ENCODE measurements at places on chromosomes 3 and 15. TPM values are rescaled to one million over a fixed set of nuclear protein-coding genes. Genes with fewer than 3 reads are reported as not detected.

BRPF1 gene
- total RNA-seq, result 30.4 TPM

LRRK1 gene
- 55.2 TPM for total RNA-seq

CHAC1 gene
- total RNA-seq, result not detected

PPP1R14D gene
- 42.9 TPM for total RNA-seq

TGM4 gene
- not detected for total RNA-seq

FHIT gene
- 17.0 TPM for total RNA-seq

GABRG3 gene
- not detected for total RNA-seq

CRELD1 gene
- total RNA-seq, result 21.9 TPM

LRRIQ4 gene
- not detected for total RNA-seq

WDR93 gene
- 1.0 TPM for total RNA-seq

MORC1 gene
- not detected for total RNA-seq

ACAN gene
- not detected for total RNA-seq

GOLGA8J gene
- not detected for total RNA-seq

WNT7A gene
- not detected for total RNA-seq

CHDH gene
- total RNA-seq, result 57.8 TPM

GRCh38 chr15:78950343-78950742 lies 5.5 kb upstream of the CTSH start:
- H3K36me3 ChIP-seq, result no peaks in the 10 kb centered on the region
- DNase-seq, result no peak
- no peak overlapping the region for H3K4me3 ChIP-seq
- H3K27me3 ChIP-seq, result no peaks in the 10 kb centered on the region
- no peak overlapping the region for H3K27ac ChIP-seq

- H3K36me3 ChIP-seq, result no peaks in the 10 kb centered on the region
- no peaks in the 10 kb centered on the region for H3K27me3 ChIP-seq
- H3K27ac ChIP-seq, result no peak overlapping the region
- DNase-seq, result no peak
- no peaks in the 10 kb centered on the region for H3K4me1 ChIP-seq
- H3K4me3 ChIP-seq, result no peak overlapping the region
Measured at GRCh38 chr3:25655659-25656058, 9.0 kb downstream of the TOP2B start.

DNA sequence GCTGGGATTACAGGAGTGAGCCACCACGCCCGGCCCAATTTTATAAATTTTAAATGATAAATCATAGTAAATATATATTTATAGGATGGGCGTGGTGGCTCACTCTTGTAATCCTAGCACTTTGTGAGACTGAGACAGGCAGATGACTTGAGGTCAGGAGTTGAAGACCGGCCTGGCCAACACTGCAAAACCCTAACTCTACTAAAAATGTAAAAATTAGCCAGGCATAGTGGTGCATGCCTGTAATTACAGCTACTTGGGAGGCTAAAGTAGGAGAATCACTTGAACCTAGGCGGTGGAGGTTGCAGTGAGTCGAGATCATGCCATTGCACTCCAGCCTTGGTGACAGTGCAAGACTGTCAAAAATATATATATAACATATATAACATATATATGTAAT lies 26.4 kb downstream of the MFN1 start:
- H3K36me3 ChIP-seq, result no peaks in the 10 kb centered on the region
- no peak for DNase-seq
- no peak overlapping the region for H3K27ac ChIP-seq
- H3K4me1 ChIP-seq, result no peaks in the 10 kb centered on the region
- no peak overlapping the region for H3K4me3 ChIP-seq
- H3K27me3 ChIP-seq, result no peaks in the 10 kb centered on the region

DNA sequence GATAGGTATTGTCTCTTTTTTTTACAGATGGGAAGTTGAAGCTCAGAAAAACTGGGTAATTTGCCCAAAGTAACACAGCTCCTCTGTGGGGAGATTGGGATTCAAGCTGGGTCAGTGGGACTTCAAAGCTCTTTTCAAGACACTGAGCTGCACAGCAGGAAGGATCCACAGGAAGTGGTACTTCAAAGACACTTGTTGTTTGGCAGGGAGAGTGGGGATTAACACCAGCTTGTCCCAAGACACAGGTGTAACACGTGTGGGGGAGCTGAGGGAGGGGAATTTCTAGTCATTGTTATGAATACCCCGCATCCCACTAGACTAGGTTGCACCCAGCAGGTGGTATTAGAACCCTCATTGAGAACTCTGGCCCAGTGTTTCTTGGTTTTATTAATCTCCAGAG lies 116.0 kb downstream of the FOXB1 start:
- no peaks in the 10 kb centered on the region for H3K4me1 ChIP-seq
- H3K27ac ChIP-seq, result no peak overlapping the region
- no peak overlapping the region for H3K4me3 ChIP-seq
- H3K27me3 ChIP-seq, result no peaks in the 10 kb centered on the region

- H3K27me3 ChIP-seq, result no peaks in the 10 kb centered on the region
- H3K27ac ChIP-seq, result no peak overlapping the region
- DNase-seq, result no peak
- no peaks in the 10 kb centered on the region for H3K36me3 ChIP-seq
- H3K4me1 ChIP-seq, result no peaks in the 10 kb centered on the region
Measured at GRCh38 chr3:184322731-184323487, 8.5 kb downstream of the EIF4G1 start.

- H3K36me3 ChIP-seq, result no peaks in the 10 kb centered on the region
- peak; percentile 47 for DNase-seq
- peak overlapping the region; percentile 68 for H3K27ac ChIP-seq
- H3K27me3 ChIP-seq, result no peaks in the 10 kb centered on the region
- no peaks in the 10 kb centered on the region for H3K4me1 ChIP-seq
Measured at GRCh38 chr3:13452490-13453335, 27.4 kb upstream of the HDAC11 start.

DNA sequence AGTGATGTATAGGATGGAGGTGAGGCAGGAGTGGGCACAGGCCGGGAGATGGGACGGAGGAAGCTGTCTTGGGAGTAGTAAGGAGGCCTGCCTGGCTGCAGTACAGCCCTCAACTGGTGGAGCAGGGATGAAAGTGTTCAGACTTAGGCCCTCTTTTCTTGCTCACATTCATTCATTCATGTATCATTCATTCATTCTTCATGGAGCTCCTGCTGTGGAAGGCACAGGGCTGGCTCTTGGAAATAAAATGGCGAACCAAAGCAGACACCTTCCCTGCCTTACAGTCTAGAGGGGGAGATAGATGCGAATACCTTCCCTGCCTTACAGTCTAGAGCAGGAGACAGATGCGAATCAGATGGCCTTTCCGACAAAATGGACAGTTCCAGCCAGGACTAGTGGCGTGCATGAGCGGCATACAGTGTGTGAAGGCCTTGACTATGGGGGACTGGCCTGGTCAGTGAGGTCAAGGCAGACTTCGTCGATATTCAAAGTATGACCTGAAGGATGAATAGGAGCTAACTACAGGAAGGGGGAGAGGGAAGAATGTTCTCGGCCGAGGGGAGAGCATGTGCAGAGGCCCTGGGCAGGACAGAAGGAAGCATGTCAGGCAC lies 143.2 kb upstream of the TLE3 start:
- no peaks in the 10 kb centered on the region for H3K36me3 ChIP-seq
- H3K27me3 ChIP-seq, result no peaks in the 10 kb centered on the region
- no peak for DNase-seq
- H3K27ac ChIP-seq, result no peak overlapping the region
- no peaks in the 10 kb centered on the region for H3K4me1 ChIP-seq
- no peak overlapping the region for H3K4me3 ChIP-seq

DNA sequence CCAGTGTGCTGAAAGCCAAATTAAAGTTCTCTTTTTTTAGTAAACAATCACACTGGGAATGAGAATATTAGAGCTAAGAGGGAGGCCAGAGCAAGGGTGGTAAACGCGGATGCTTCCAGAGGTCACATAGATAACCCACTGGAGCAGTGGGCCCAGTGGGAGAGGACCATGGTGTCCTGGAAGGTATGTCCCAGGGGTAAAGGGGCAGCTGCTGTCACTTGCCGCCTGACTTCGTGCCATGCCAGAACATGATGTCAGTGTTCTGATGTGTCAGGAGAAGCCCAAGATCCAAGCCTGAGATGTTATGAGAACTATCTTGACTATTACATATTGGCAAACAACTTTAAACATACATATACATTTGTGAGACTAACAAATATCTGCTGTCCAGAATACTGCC lies 211.9 kb upstream of the IL12A start:
- H3K4me1 ChIP-seq, result peaks cover 4% of the 10 kb centered on the region
- H3K4me3 ChIP-seq, result no peak overlapping the region
- no peaks in the 10 kb centered on the region for H3K27me3 ChIP-seq
- no peak overlapping the region for H3K27ac ChIP-seq
- H3K36me3 ChIP-seq, result no peaks in the 10 kb centered on the region

GRCh38 chr15:46786590-46787285 lies 930.6 kb upstream of the SEMA6D start:
- no peaks in the 10 kb centered on the region for H3K36me3 ChIP-seq
- no peak overlapping the region for H3K27ac ChIP-seq
- no peaks in the 10 kb centered on the region for H3K4me1 ChIP-seq

GRCh38 chr15:85649372-85649771 lies 145.4 kb downstream of the KLHL25 start:
- H3K4me1 ChIP-seq, result no peaks in the 10 kb centered on the region
- H3K27ac ChIP-seq, result peak overlapping the region; percentile 14
- no peaks in the 10 kb centered on the region for H3K36me3 ChIP-seq
- no peak for DNase-seq
- no peak overlapping the region for H3K4me3 ChIP-seq

GRCh38 chr15:39618063-39618823 lies 37.4 kb downstream of the THBS1 start:
- no peaks in the 10 kb centered on the region for H3K27me3 ChIP-seq
- DNase-seq, result no peak
- no peaks in the 10 kb centered on the region for H3K36me3 ChIP-seq
- H3K4me1 ChIP-seq, result peaks cover 17% of the 10 kb centered on the region
- no peak overlapping the region for H3K27ac ChIP-seq

- no peaks in the 10 kb centered on the region for H3K36me3 ChIP-seq
- H3K4me3 ChIP-seq, result no peak overlapping the region
- no peak overlapping the region for H3K27ac ChIP-seq
- DNase-seq, result no peak
Measured at GRCh38 chr15:88077296-88078020, 179.1 kb downstream of the NTRK3 start.

DNA sequence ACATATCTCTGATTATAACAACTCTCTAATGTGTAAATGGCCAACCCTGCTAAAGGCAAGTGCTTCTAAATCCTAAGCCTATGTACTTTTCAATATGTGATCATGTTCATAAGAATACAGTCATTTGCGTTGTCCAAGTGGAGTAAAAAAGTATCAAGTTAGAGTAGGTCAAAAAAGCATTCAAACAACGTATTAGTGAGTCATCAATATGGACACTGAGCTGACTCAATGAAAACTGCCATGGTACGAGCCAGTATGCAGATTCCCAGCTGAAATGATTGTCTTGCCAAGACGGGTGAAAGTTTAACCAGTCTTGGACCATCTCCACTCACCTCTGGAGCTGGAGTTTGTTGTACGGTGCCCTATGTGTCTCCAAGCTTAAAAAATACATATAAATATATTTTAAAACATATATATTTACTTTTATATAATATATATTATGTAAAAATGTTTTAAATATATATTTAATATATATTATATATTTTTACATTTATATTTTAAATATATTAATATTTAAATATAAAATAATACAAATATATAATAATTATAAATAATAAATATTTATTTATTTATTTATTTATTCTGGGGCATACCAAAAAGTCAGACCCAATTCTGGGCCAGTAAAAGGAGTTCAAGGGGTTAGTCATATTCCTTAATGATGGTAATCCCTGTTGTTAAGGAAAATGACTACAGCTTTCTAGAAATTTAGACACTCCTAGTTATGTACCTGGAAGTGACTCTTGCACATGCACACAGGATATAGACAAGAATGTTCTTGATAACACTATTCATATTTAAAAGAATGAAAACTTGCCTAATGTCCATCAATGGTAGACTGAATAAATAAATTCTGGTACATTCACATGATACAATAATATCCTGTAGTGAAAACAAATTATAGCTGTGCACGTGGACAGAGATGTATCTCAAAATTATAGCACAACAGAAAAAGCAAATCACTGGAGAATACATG lies 27.2 kb downstream of the PLSCR4 start:
- no peak overlapping the region for H3K4me3 ChIP-seq
- H3K27ac ChIP-seq, result peak overlapping the region; percentile 62
- DNase-seq, result no peak
- no peaks in the 10 kb centered on the region for H3K27me3 ChIP-seq
- no peaks in the 10 kb centered on the region for H3K4me1 ChIP-seq

DNA sequence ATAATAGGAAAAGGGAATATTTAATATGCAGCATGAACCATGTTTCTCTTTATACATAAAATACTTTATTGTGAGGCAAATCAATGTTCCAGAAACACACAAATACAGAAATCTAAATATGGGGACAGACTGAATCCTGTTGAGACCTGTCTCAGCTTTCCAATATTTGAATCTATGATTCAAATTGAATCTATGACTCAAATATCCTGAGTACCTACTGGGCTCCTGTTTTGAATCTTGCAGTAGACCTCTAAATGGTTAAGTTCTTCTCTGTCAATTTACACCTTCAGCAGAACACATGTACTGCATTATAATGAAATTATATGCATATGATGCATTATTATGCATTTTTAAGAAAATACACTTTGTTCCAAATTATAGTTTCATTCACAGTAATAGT lies 143.2 kb upstream of the PLXND1 start:
- H3K27me3 ChIP-seq, result no peaks in the 10 kb centered on the region
- H3K27ac ChIP-seq, result no peak overlapping the region
- no peak for DNase-seq
- no peak overlapping the region for H3K4me3 ChIP-seq
- H3K36me3 ChIP-seq, result no peaks in the 10 kb centered on the region
- H3K4me1 ChIP-seq, result no peaks in the 10 kb centered on the region

DNA sequence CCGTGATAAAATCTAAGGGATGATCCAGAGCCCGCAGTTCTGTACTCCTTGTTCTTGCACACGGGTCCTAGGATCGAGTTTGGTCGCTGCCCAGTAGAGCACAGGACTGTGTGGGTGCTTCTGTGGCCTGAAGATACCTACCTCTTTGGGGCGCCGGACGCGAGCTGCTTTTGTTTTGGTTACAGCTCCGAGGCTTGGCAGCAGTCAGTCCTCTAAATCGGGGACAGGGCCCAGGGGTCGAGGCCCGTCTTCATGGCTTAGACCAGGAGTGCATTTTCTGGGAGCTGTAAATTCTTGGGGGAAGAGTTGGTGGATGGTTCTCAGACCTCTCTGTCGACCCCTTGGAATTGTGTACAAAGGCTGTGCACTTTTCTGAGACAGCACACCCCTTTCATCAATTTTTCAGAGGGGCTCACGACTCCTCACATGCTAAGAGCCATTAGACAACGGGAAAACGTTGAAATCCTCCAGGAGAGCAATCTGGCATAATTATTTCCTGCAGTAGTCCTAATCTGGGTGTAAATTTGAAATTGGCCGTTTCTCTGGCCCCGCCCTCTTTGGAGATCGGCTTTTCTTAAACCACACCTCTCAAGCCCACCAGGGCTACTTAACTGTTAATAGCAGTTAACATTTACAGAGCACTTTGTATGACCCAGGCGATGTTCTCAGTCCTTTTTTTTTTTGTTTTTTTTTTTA lies 928 bp downstream of the CEP97 start:
- no peaks in the 10 kb centered on the region for H3K27me3 ChIP-seq
- DNase-seq, result peak; percentile 59
- peak overlapping the region; percentile 64 for H3K27ac ChIP-seq
- peak overlapping the region; percentile 79 for H3K4me3 ChIP-seq
- peaks cover 12% of the 10 kb centered on the region for H3K36me3 ChIP-seq

GRCh38 chr3:7518026-7518425 lies 657.1 kb downstream of the GRM7 start:
- no peak overlapping the region for H3K4me3 ChIP-seq
- no peaks in the 10 kb centered on the region for H3K4me1 ChIP-seq
- no peak overlapping the region for H3K27ac ChIP-seq
- H3K36me3 ChIP-seq, result no peaks in the 10 kb centered on the region

GRCh38 chr3:159322322-159322939 lies 520.6 kb downstream of the MFSD1 start:
- H3K27me3 ChIP-seq, result no peaks in the 10 kb centered on the region
- DNase-seq, result no peak
- no peaks in the 10 kb centered on the region for H3K4me1 ChIP-seq
- no peak overlapping the region for H3K27ac ChIP-seq
- H3K4me3 ChIP-seq, result no peak overlapping the region
